ACHN (cell line): ENCODE measurements at places on chromosomes 6 and 20.

DNA sequence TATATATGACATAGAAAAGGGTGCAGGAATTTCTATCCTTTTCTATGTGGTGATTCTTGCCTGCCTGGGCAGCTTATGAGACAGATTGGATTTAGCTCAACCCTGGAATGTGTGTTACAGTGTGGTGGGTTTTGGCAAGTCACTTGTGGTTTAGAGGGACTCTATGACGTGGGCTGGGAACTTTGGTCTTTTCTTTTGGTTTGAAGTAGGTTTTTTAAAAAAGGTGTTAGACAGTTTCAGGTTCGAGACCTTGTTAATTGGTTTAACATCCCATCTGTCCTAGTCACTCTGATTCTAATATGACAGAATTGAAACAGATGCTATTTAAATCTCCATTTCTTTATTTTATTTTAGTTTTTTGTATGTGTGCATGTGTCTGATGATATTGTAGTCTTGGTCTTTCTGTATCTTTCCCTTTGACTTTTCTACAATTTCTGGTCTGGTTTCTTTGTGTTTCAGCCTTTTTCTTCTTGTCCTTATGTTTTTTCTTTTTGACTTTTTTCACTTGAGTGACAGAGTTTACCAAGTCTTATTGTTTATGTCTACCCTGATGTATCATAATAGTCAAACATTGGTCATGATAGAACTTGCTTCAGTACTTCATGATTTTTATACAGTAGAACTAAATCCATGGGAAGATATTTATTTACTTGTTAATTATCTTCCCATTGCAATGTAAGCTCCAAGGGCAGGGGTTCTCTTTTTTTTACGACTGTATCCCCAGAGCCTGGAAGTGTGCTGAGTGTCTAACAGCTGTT, 174.3 kb downstream of the CDKAL1 start:
- DNase-seq, result peak; percentile 49

- no peak for DNase-seq
These were observed 328.4 kb upstream of the CNR1 start for GRCh38 chr6:88494401-88495140.

DNA sequence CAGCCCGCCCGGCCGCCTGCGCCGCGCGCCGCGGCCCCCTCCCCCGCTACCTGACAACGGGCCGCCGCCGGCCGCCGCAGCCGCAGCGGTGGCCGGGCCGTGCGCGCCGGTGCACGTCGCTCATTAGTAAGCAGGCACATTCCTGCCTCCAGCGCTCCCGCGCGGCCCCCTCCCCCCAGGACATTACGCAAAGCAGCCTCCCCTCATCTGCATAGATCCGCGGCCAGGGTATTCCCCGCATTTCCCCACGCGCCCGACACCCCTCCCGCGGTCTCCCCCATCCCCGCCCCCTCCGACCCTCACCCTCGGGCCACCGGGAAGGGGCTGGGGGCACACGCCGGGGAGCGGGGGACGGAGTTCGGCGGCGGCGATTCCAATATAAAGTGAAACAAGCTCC, at the start of gene HIVEP2:
Gene HIVEP2, minus strand, starts transcription at position 128 of the 397 bp plus-strand sequence. CDS start 170,438 bp downstream, outside the sequence.
- peak; percentile 82 for DNase-seq

GRCh38 chr6:155126727-155127439, 131.8 kb downstream of the TIAM2 start:
- no peak for DNase-seq

DNA sequence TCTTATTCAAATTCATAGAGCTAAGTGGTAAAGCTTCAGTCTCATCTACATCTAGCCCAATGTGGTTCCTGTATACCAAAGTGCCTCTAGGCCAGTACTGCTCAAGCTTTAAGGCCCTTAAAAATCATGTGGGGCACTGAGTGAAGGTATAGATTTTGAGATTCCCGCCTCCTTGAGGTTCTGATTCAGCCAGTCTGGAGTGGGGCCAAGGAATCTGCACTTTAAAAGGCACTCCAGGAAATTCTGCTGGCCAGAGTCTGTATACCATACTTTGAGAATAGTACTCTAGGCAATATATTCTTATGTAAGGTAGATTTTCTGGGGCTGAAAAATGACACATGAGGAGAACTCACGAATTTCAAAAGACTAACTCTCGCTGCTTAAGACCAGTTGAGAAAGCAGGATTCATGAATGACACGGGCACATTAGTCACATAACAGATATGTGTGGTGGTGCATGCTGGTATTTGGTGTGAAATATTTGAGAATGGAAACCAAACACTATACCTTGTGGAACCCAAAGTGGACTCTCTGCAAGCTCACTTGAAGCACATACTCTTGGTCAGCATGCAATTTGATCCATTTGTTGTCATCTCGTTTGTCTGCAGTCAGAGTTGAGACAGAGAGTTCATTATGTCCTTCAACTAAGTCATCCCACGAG, 47.6 kb upstream of the SIM1 start:
- DNase-seq, result peak; percentile 6

DNA sequence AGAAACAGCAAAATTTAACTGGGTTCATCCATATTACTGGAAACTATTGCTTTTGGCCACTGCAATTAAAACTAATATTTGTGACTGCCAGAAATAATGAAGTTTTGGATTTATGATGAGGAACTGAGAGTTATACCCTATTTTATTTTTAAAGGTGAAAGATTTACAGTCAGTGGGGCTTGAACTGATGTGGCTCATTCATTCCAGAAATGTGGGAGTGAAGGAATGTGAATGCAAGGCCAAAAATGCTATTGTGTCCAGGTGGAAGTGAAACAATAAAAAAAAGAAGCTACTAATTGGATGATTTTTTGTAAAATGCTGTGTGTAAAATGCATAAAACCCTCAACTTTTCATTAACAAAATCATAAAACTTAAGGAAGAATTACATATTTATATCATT, 491.9 kb downstream of the COL12A1 start:
- DNase-seq, result no peak

GRCh38 chr6:138897031-138897430, 91.0 kb downstream of the REPS1 start:
- no peak for DNase-seq

GRCh38 chr20:13297147-13297899, 76.2 kb downstream of the ISM1 start:
- DNase-seq, result no peak

DNA sequence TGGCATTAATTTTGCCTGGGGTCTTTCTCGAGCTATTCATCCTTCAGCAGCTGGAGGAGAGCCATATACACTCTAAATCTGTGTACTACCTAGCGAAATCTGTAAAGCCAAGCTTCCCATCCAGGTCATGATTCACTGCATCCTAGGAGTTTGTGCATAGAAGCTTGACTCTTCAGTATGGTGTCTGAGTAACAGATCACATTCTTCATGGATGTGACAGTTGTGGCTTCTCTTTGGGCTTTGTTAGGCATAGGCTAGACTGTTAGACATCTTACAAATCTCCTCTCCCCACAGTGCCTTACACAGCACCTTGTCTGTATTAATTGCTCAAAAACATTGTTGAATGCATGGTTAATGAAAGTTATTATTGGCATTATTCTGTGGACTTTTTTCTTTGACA, 177.0 kb downstream of the EYA4 start:
- no peak for DNase-seq

DNA sequence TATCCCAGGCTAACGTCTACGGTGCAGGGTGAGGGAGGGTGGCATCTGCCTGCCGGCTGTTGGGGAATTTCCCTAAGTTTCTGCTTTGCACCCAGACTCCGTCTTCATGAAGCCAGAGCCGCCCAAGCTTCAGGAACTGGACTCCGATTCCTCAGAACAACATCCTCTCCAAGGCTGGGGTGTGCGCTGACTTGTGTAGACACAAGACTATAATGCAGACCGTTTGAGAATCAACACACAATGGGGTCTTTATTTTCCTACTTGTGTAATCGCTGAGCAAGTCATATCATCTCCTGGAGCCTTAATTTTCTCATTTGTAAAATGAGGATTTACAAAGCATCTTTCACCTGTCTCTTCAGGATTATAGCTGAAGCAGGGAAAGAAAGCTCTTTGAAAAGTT, 160.5 kb upstream of the AGPAT4 start:
- peak; percentile 61 for DNase-seq
